ENCODE measurements at places on chromosomes 4 and X. TPM values are rescaled to one million over a fixed set of nuclear protein-coding genes. Genes with fewer than 3 reads are reported as not detected.

The SPIN2A gene
- 1.4 TPM for total RNA-seq

The FATE1 gene
- total RNA-seq, result not detected

The CORIN gene
- total RNA-seq, result 0.09 TPM

The HSFX3 gene
- not detected for total RNA-seq

Measured in pericardium fibroblast (primary cell).